HCT116 (cell line): ENCODE measurements at places on chromosomes 13 and 19. TPM values are rescaled to one million over a fixed set of nuclear protein-coding genes. Genes with fewer than 3 reads are reported as not detected.

C5AR1 gene
- 6.5 TPM for total RNA-seq

HSD17B14 gene
- 3.9 TPM for total RNA-seq

LRP3 gene
- total RNA-seq: 29.0 TPM

NAPSA gene
- total RNA-seq: 4.4 TPM

KLK3 gene
- total RNA-seq: not detected

PSG1 gene
- total RNA-seq: not detected

SIGLECL1 gene
- not detected for total RNA-seq

MIR17HG gene
- total RNA-seq: 10.3 TPM

GSX1 gene
- not detected for total RNA-seq

CPB2 gene
- total RNA-seq: 0.15 TPM

ZNF506 gene
- 0.42 TPM for total RNA-seq

OLFM2 gene
- 19.9 TPM for total RNA-seq

ZNF154 gene
- total RNA-seq: 0.10 TPM

B9D2 gene
- total RNA-seq: 7.3 TPM

ZNF554 gene
- total RNA-seq: 4.0 TPM

CEACAM4 gene
- total RNA-seq: not detected
